Activated naive CD4-positive, alpha-beta T cell treated with anti-CD3 and anti-CD28 coated beads, Interleukin-2, amount 50 U/mL, for 72 hours (primary cell): ENCODE measurements at places on chromosomes 1 and 21. TPM values are rescaled to one million over a fixed set of nuclear protein-coding genes. Genes with fewer than 3 reads are reported as not detected.

KLHDC8A gene
- not detected for total RNA-seq

DNA sequence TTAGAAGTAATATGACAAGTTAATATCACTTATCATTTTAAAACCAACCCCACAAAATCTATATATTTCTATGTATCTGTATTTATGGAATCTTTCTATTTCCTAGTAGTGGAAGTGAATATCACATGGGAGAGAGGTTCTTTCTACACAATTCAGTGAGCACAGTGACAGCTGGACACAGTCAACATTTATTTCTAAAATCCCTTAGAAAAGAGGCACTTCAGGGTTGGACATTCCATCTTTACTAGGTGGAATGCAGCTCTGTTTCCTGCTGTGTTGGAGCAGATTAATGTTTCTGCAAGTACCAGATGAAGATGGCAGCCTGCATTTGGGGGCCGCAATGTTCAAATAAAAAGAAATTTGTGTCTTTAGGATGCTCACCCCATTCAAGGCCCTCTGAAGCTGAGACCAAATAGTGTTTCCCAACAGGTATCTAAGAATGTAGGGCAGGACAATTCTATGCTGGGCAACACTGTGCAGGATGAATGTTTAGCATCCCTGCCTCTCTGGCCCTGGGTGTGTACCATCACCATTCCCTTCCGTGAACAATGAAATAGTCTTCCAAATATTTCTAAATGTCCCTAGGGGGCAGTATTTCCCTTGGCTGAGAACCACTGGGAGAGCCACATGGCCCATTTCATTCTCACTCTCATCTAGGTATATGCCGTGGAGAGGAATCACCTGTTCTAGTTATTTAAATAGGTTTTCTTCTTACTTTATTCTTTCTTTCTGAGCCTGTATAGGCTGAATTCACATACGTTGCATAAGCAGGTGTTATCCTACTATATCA lies 394.8 kb downstream of the PRDM2 start:
- DNase-seq, result no peak

- no peak for DNase-seq
Observed at GRCh38 chr1:49389699-49390098, 613.0 kb upstream of the BEND5 start.

TAL1 gene
- total RNA-seq, result 0.11 TPM

DNA sequence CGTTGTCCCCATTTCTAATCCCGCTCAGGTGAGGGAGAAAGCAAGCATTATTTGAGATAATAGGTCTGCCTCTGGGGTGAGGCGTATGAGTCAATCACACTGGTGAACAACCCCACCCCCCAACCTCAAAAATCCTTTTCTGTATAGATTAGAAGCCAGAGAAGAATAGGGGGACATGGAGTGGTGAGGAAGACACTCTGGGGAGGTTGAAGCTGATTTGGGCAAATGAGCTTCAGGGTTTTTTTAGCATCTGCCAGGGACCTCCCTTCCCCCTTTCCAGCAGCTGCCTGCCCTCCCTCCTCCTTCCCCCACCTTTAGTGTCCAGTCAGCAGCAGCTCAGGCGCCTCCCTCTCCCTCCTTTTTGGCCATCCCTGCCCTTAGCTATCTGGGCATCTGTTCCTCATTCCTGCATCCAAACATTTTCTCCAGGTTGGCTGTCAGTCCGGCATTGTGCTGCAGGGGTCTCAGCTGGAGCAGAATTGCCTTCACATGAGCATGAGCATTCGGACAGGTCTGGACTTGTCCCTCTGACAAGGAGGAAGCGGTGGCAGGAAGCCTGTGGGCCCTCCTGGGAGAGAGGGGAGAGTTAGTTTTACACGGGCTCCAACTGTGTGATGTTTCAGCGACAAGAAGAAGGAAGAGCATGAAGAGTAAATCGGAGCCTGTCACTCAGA lies 30.8 kb upstream of the PTGFRN start:
- DNase-seq, result peak; percentile 67

DNA sequence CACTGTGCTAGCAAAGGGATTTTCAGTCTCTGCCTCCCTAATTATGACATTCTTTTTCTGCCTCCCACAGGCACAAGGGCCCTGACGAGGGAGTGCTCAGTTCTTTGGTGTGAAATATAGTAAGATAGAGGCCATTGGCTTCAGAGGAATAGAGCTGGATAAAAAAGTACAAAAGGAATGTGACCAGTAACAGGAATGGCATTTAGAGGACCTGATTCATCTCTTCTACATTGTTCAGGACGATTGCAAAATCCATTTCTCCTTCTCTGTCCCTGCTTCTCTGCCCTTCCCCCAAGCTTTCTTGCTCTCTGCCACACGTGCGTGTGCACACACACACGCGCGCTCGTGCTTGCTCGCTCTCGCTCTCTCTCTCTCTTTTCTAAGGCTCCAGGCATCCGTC lies 668.2 kb downstream of the KIF26B start:
- no peak for DNase-seq

DNA sequence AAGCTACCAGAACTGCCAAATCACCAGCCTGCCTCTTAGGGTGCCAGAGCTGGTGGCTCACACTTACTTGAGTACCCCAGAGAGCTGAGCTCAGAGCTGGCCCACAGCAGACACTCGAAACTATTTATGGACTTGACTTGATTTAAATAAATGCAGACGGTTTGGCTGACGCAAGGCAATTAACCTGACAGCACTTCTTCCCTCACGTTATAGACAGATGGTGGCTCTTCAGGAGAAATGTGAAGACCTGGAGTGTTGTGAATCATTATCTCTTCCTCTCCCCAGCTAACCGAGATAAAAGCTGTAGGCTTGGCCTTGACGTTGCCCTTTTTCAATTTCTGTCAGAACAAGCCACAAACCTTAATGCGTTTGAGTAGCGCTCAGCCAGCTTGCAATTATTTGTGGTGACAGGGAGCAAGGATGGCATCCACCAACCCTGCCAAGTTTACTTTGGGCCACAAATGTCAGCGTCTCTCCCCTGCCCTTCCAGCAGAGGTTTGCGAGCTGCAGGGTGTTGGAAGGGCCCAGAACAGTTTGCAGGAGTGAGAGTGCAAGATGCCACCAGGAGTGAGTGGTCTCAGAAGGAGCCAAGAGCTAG lies 34.0 kb upstream of the BCAR3 start:
- no peak for DNase-seq

RGS16 gene
- total RNA-seq, result 64.5 TPM

DNA sequence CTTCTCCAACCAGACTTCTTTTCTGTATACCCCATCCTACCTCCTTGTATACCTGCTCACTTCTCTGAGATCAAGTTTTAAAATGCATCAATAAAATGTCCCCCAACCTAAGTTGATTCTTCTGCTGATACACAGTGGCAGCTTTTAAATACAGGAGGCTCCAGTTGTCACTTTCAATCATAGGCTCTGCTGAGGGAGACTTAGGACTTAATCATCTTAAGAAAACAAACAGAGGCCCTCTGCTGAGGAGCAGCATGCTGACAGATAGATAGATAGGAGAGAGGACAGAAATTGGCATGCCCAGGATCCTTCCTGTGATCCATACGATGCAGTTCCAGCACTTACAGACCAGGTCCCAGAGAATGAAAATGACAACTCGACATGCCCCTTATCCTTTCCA lies 311.0 kb upstream of the PROX1 start:
- DNase-seq, result no peak

GRCh38 chr1:243623841-243624240 lies 226.2 kb downstream of the AKT3 start:
- DNase-seq, result no peak

- no peak for DNase-seq
Observed at GRCh38 chr1:65265651-65266351, 43.5 kb upstream of the DNAJC6 start.

TMCC2 gene
- 17.2 TPM for total RNA-seq

DNA sequence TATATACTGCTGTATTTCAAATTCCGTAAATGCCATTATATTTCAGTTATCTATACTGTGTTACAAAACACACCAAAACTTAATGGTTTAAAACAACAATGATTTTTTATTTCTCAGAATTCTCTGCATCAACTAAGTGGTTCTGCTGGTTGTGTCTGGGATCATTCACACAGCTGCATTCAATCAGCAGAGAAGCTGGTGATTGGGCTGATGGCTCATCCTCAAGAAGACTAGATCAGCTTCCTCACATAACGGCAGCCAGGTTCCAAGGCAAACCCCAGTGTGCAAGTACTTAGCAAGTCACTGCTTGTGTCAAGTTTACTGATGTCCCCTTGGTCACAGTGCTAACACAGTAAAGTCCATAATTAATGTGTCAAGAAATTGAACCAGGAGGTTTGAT lies 86.3 kb upstream of the VANGL1 start:
- DNase-seq, result no peak

GRCh38 chr1:43274125-43274803 lies 4.5 kb downstream of the TMEM125 start:
- DNase-seq, result peak; percentile 57

S100A1 gene
- total RNA-seq, result not detected

GRCh38 chr1:214146523-214146922 lies 134.4 kb upstream of the SMYD2 start:
- DNase-seq, result no peak

DNA sequence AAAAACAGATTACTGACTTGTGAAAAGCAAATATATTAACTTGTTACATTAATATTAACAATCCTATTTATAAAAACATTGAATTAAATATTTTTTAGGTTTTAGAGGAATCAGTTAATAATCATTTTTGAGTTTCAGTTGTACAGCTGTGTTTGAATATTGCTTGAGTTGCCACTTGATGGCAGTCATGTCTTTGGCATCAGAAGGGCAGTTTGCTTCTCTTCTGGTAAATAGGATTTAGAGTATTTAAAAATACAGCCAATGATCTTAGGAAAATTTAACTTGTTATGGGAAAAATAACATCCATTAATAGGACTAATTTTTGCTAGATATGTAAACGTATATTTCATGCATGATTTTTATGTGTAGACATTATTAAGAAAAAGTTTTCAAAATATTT lies 234.1 kb downstream of the NCAM2 start:
- no peak for DNase-seq
